ENCODE measurements at places on chromosomes 5 and 9.

DNA sequence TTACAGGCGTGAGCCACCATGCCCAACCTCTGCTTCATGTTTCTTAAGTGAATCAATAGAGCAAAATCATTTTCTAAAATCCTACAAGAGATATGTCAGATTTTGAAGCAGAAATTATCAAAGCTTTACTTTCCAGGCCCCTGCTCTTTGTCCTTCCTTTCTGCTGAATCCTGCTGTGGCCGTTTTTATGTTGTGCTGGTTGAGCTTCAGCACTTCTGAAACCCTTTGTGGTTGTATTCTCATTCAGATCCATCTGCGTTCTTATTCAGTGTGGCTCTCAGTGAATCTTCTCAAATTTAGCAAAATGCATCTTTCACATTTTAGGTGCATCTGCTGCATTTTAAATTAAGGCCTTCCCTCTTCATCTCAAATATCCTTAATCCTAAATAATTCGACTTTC is 26.0 kb downstream of the JMY start:
- no peak for DNase-seq

DNA sequence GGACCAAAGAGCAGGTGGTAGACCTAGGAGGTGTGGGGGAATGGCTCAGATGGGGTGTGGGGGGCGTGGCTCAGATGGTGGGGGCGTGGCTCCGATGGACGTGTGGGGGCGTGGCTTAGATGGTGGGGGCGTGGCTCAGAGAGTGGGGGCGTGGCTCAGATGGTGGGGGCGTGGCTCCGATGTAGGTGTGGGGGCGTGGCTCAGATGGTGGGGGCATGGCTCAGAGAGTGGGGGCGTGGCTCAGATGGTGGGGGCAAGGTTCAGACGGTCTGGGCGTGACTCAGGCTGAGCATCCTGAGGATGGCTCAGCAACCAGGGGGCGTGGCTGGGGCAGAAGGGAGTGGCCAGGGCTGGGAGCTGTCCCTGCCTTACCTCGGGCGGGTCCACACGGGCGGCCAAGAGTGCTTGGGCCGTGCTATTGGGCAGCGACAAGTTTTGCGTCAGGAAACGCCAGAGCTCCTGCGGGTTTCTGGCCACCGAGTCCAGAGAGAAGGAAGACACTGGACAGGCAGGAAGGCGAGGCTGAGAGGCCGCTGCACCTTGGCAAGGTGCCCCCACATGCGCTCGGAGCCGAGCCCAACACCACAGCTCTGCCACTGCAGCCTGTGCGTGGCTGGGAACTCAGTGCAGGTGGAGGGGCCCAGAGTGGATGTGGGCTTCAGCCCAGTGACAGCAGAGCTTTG is 5.9 kb downstream of the ABCA2 start:
- DNase-seq: no peak

DNA sequence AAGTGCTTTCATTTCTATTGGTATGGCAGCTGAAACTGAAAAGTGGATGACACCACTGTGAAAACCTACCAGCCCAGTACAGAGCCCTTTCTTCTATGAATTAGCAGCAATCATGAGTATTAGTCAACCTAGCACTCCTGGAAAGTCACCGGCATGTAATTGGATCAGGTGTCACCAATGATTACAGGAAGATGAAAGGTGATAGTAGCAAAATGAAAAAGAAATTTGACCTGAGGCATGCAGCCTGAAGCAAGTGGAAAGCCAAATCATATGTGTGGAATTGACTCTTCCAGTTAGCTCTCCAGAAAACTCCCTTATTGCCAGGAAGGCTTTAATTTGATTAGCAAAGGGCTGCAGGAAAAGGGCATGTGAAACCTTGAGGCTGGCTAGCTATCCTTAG is 81.2 kb upstream of the NAA35 start:
- no peak for DNase-seq

- no peak for DNase-seq
Observed at GRCh38 chr9:98075332-98075805, 18.8 kb downstream of the NANS start.

GRCh38 chr5:68757626-68758212 is 336.1 kb upstream of the SLC30A5 start:
- no peak for DNase-seq

Measured in fibroblast of skin of left quadriceps (primary cell).